H7 (cell line): ENCODE measurements at places on chromosomes 3 and 15.

DNA sequence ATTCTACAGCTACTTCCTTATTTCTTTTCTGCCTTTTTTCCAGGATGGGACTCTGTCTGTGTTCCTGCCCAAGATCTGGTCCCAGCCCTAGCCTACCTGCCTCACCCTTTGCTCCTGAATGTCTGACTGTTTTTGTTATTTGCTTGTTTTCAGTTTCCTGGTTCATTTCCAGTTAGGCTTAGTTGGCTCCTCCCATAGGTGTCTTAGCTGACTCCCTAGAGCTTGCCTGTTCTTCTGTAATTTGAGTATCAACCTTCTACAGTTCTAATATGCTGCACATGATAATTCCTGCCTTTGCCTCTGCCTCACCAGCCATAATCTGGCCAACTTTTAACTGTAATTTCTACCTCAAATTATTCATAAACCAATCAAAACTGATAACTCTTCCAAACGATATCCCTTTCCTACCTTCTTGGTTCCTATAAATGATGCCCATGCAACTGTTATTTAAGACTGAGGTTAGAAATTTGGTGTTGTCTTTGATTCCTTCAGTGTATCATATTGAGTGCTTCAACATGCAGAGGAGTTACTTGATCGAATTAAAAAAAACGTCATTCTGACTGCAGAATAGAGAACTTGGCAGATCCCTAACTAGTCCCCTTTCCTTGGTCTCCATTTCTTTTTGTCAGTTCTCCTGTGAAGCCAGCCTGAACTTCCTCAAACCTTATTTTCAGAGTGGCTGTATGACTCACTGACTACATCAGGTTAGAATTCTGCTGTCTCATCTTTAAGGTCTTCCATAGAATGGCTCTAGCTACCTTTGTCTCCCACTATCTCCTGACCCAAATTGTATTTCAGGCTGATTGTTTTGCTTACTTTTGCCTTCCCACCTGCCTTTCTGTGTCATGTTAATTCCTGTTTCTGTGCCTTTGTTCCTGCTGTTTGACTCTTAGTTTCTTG is 8.4 kb downstream of the GOLM2 start:
- DNase-seq: no peak

DNA sequence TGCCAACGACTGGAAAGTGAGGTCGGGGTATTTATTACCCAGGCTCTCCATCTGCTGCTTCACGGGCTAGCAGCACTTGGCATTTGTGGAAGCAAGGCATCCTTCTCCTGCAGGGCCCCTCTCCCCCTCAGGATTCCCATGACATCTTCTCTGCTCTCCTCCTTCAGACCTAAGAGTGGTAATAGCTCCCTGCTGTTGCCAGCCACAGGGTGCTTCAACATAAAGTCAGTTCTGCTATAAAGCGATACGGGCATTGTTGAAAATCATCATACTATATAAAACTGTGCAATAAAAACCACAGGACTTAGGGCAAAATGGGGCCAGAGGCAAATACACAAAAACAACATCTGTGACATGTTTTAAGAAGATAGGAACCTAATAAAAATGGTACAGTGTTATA is 391.8 kb upstream of the ADAMTS9 start:
- DNase-seq: no peak

DNA sequence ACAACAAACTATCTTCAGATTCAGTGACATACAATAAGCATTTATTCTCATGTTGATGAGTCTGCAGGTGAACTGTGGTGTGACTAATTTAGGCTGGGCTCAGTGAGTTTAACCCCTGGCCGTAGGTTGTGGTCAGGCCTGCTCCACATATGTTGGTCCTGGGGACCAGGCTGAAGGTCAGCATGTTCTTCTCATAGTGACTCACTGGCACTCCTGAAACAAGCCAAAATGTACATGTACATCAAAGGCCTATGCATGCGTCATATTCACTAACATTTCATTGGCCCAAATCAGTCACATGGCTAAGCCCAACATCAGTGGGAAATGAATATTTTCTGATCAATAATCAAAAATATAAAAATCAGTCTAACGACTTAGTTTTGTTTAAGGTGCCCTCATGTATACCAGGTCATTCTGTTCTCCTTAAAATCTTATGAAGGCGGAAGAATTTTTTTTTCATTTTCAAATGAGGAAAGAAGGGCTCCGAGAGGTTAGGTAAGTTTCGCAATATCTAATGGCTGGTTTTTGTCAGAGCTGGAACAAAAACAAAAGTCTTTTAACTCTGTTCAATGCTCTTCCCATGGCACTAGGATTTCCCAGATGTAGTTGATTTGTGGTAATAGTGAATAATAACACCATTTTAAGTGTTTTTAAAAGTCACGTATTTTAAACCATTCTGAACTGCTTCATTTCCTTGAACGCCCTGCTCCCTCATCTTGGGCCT is 148.5 kb downstream of the MFSD1 start:
- no peak for DNase-seq

DNA sequence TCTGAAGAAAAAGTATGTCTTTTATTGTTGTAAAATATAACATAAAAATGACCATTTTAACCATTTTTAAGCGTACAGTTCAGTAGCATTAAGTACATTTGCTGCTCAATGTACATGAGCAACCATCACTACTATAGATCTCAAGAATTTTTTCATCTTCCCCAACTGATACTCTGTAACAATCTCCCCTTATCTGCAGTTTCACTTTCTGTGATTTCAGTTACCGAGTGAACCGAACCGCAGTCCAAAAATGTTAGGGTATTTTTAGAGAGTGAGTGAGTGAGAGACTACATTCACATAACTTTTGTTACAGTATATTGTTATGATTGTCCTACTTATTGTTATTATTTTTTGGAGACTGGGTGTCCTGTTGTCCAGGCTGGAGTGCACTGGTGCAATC is 9.0 kb upstream of the SLC25A26 start:
- no peak for DNase-seq

GRCh38 chr3:183466575-183466974 is 38.2 kb upstream of the MCF2L2 start:
- DNase-seq: no peak

GRCh38 chr15:64731805-64732151 is 43.6 kb downstream of the RBPMS2 start:
- peak; percentile 70 for DNase-seq

GRCh38 chr3:116716490-116716889 is 6.9 kb downstream of the TUSC7 start:
- no peak for DNase-seq

GRCh38 chr3:129702934-129703712 is 96.6 kb upstream of the PLXND1 start:
- DNase-seq: no peak

DNA sequence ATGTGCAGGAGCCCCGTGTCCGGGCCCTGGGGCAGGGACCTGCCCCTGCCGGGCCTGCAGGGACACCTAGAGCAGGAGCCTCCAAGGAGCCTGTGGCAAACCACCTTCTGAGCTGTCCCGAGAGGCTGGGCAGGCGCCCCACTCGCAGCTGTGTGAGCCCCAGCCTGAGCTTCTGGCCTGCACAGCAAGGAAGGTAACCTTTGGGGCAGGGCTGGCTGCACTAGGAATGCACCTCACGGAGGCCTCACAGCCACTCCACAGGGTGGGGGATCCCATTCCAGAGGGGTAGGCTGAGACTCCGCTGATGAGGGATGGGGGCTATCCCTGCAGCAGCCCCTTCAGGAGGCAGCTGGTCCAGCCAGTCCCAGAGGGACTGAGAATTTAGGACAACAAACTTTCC is 68.1 kb downstream of the DNAJB8 start:
- peak; percentile 86 for DNase-seq

GRCh38 chr3:77086408-77086807 is 46.5 kb downstream of the ROBO2 start:
- no peak for DNase-seq

DNA sequence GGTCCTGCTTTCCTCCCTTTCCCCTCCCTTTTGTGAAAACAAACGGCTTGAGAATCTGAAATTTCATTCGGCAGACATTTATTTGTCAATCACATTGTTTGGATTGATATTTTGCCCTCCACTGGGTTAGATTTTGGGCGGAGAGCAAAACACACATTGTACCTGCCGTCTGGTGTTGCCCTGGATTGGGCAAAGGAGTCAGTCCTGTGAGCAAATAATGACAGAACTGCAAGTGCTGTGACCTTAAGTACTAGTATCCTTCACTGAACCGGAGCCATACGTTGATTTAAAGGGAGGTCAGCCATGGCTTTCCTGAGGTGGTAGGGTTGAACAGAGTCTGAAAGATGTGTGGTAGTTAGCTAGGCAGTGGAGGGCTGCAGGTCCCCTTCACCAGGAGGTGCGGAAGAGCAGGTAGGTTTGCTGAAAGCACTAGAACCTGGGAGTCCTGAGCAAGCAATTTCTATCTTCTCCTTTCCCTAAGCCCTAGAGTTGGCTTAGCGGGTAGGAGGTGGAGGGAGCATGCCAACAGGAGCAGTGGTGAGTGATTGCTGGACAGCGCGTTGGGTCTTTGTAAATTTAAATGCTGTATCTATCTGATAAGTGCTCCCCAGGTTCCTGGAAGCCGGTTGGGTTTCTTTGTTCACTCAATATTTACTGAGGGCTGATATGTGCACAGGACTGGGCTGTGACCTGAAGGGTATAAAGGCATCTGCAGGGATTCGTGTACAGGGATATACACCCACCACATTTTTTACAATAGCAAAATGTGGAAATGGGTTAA is 2.0 kb downstream of the PDIA5 start:
- no peak for DNase-seq

DNA sequence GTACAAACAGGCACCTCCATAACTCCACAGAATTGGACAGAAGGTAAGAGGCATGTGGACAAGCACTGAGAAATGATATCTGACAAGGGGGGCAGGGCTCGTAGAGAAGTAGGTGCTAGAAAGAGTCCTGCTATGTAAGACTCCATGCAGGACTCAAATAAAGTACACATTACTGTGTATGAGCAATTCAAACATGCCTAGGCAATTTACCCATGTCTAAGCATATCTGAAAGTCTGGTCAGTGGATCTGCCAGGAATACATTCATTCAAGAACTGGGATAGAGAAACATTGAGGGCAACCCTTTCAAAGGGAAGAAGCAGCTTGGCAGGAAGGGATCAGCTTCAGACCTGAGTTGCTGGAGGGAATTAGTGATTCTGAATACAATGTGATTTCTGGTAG is 174.1 kb upstream of the MCTP2 start:
- DNase-seq: no peak

GRCh38 chr3:139427283-139428060 is 38.0 kb upstream of the COPB2 start:
- peak; percentile 50 for DNase-seq

- no peak for DNase-seq
Measured at GRCh38 chr15:79601405-79602086, 169.4 kb downstream of the MINAR1 start.

DNA sequence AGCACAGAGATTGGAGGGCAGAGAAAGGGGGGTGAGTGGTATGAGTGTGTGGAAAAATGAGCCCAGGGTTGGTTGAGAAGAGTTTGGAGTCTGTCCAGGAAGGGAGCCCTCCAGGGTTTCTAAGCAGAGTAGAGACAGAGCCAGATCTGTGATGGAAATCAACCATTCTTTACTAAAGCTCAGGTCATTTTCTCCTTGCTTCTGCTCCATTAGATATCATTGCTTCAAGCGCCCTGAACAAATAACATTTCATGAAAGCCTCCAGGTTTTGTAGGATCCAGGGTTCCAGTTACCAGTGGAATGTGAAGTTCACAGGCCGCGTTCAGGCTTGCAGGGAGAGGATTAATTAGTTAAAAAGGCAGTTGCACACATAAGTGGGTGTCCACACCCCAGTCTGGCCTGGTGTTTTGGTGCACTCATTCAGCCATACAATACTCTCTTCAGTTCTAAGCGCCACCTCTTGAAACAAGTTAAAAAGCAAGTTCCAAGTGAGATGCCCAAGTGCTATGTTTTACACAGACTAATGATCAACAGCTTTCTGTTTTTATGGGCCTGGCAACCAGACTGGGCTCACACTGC is 16.4 kb upstream of the BOC start:
- DNase-seq: no peak

GRCh38 chr15:65659502-65660052 is 37.8 kb downstream of the SLC24A1 start:
- no peak for DNase-seq

DNA sequence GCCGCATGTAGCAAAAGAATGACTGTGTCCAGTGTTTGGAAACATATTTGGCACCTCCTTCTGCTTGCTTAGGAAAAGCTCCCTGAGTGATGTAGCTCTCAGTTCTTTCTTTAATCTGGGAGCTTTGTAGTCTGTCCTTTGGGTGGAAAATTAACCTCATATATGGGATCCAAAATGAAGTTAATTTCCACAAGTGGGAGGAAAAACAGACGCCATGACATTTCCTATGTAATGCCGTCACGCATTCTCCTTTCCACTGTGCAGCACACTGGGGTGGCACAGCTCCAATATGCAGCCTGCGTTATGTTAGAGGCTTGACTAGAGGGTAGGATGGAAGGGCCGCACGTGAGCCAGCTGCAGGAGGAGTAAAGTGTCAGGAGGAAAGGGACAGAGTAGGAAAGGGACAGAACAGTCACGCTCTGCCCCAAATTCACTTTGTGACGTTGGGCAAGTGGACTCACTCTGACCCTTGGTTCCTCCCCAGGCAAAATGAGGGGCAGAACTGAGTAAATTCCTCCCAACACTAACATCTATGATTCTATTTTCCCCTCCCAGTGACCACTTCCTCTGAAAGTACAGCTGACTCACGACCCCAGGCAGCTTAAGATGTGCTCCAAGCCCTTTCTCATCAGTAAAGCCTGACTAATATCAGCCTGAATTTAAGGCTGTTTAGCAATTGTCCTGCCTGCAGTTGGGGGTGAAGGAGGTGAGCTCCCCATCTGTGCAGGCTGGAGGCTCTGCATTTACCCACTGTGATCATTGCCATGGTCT is 176.5 kb upstream of the PFN2 start:
- DNase-seq: no peak

- DNase-seq: peak; percentile 30
Measured at GRCh38 chr3:186502138-186502948, 41.8 kb downstream of the CRYGS start.

DNA sequence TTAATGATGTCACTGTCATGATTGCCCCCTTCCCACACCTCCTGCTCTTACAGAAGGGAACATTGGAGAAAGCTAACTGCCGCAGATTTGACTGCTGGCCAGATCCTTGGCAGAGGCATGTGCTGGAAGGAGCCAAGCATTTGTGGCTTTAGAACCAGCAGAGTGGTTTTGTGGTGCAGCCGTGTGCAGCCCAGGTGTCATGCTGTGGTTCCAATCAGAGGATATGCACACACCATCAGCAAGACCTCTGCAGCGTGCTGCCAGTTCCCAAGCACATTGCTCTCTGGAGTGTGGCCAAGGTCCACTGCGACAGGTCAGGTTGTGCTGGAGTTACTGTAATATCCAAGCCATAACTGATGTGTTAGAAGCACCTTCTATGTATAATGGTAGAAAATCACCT is 61.6 kb downstream of the OTOL1 start:
- no peak for DNase-seq

DNA sequence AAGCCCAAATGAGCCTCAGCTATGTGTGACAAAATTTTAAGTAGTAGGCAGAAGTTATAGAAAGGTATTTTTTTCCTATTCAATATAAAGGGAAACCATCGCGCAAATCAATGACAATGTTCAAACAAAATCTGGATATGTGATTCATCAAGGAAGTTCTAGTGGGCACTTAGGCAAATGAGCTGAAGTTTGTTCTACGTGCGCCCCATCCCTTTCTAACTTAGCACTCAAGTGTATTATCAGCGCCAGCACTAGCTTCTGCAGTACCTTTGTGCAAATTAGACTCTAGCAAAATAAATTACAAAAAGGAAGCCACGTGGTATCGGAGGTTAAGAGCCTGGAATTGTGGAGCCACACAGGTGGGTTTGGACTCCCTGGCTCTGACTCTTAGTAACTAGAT is 91.1 kb downstream of the TBL1XR1 start:
- DNase-seq: no peak
